ENCODE measurements at places on chromosomes 1 and 21.

- no peak overlapping the region for H3K27ac ChIP-seq
- H3K4me1 ChIP-seq, result no peaks in the 10 kb centered on the region
- H3K36me3 ChIP-seq, result no peaks in the 10 kb centered on the region
- no peak overlapping the region for H3K4me3 ChIP-seq
- H3K27me3 ChIP-seq, result peaks cover 9% of the 10 kb centered on the region
Measured at GRCh38 chr1:185869590-185869989, 135.4 kb downstream of the HMCN1 start.

GRCh38 chr1:235859789-235860188, 6.9 kb downstream of the LYST start:
- H3K27me3 ChIP-seq, result no peaks in the 10 kb centered on the region
- ATAC-seq, result no peak

DNA sequence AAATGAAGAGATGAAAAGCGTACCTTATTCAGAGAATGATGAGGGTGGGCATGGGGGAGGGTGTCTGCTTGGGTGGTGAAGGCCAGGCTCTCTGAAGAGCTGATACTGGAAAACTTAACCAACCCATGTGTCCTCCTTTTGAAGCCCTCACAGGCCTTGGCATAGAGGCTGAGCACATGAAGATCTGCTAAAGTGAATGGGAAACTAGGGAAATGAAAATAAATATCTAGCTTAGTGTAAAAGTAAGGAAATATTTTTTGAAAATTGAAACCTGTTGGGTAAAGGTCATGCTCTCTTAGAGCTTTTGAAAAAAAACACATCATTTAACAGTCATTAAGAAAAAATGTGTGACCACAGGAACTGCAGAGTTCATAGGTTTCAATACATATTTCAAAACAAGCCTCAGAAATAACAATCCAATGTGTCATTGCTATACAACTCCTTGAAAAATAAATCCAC, 40.5 kb upstream of the RALGPS2 start:
- no peaks in the 10 kb centered on the region for H3K36me3 ChIP-seq
- no peak overlapping the region for H3K4me3 ChIP-seq
- peak; percentile 84 for ATAC-seq
- H3K27me3 ChIP-seq, result no peaks in the 10 kb centered on the region
- peaks cover 59% of the 10 kb centered on the region for H3K4me1 ChIP-seq

- H3K4me3 ChIP-seq, result no peak overlapping the region
- H3K27ac ChIP-seq, result no peak overlapping the region
- H3K27me3 ChIP-seq, result no peaks in the 10 kb centered on the region
Measured at GRCh38 chr1:28437924-28438699, 67.7 kb upstream of the RCC1 start.

DNA sequence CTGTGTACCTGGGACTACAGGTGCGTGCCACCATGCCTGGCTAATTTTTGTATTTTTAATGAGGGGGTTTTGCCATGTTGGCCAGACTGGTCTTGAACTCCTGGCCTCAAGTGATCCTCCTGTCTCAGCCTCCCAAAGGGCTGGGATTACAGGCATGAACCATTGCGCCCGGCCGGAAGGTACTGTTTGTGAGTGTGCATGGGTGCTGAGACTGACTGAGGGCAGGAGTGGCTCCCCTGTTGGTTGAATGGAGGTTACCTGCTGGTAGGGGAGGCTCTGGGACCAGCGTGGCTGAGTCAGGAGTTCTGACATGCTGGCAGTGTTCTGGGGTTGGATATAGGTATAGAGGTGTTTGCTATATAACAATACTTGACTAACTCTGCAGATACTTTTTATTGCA, 10.4 kb downstream of the PRMT2 start:
- H3K27me3 ChIP-seq, result no peaks in the 10 kb centered on the region
- H3K36me3 ChIP-seq, result peaks cover 84% of the 10 kb centered on the region
- no peak overlapping the region for H3K27ac ChIP-seq
- ATAC-seq, result no peak

- peaks cover 62% of the 10 kb centered on the region for H3K36me3 ChIP-seq
- no peak for ATAC-seq
- no peak overlapping the region for H3K27ac ChIP-seq
- H3K4me1 ChIP-seq, result no peaks in the 10 kb centered on the region
Measured at GRCh38 chr1:35475356-35475755, 81.8 kb downstream of the KIAA0319L start.

DNA sequence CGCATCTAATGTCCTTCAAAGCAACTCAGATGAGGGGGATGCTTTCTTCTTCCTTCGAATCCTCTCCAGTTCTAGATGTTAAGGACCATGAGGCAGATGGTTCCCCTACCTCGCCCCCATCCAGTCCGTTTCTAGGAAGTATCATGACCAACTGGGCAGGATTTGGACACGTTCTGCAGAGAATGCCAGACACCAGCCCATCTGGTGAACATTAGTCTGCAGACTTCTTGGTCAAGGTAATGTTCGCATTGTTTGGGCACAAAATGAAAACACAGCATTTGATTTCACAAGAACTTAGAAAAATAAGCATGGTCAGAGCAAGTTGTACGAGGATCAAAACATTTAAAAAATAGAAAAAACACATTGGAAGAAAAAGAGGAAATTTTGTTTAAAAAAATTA, 25.4 kb upstream of the ADARB1 start:
- H3K4me1 ChIP-seq, result no peaks in the 10 kb centered on the region
- no peak for ATAC-seq
- H3K36me3 ChIP-seq, result peaks cover 6% of the 10 kb centered on the region
- H3K27me3 ChIP-seq, result peaks cover 89% of the 10 kb centered on the region
- H3K4me3 ChIP-seq, result no peak overlapping the region

DNA sequence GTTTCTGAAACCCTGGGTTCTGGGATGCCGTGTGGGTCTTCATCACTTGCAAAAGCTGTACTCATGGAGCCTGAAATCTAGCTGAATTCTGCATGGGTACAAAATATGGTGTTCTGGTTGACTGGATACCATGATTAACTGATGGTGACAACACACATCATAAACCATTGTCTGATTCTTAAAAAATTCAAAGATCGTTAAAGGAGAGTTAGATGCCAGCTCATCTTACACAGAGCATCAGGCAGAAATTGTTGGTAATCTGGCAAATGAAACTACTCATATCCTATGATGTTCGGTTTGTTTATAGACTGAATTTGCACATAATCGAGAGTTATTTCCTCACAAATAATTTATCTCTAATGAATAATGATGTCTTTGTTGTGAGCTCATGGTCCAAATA, 218.1 kb upstream of the PKN2 start:
- H3K4me3 ChIP-seq, result no peak overlapping the region
- no peaks in the 10 kb centered on the region for H3K4me1 ChIP-seq
- ATAC-seq, result no peak
- H3K36me3 ChIP-seq, result no peaks in the 10 kb centered on the region
- no peaks in the 10 kb centered on the region for H3K27me3 ChIP-seq

DNA sequence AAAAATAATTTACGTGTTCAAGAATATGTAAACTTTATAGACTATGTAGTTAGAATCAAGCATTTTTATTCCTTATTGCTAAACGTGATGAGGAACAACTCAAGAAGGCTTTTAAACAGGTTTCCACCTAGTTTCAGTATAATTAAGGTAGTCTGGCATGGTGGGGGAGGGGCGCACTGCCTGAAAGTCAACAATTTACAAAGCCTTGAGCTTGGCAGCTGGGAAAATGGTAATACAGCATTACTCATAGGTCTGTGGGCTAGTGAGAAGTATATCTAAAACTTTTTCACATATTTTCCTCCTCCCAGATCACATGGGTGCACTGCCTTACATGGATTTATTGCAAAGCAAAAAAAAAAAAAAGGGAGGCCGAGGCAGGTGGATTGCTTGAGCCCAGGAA, 75.2 kb downstream of the EVI5 start:
- no peak overlapping the region for H3K4me3 ChIP-seq
- ATAC-seq, result no peak
- H3K4me1 ChIP-seq, result peaks cover 25% of the 10 kb centered on the region
- no peaks in the 10 kb centered on the region for H3K27me3 ChIP-seq
- peaks cover 17% of the 10 kb centered on the region for H3K36me3 ChIP-seq
- no peak overlapping the region for H3K27ac ChIP-seq

DNA sequence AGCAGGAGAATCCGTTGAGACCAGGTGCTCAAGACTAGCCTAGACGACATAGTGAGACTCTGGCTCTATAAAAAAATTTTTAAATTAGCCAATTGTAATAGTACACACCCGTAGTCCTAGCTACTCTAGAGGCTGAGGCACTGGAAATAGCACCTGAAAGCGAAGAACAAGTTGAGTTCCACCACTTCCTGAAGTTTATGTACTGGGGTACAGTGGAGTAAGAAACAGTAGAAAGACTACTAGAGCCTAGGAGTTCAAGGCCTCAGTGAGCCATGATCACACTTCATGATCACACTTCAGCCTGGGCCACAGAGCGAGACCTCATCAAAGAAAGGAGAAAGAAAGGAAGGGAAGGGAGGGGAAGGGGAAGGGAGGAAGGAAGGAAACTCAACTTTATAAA, 19.8 kb downstream of the RSBN1 start:
- H3K4me1 ChIP-seq, result peaks cover 57% of the 10 kb centered on the region
- peaks cover 59% of the 10 kb centered on the region for H3K36me3 ChIP-seq
- H3K4me3 ChIP-seq, result no peak overlapping the region
- H3K27me3 ChIP-seq, result no peaks in the 10 kb centered on the region
- no peak for ATAC-seq

DNA sequence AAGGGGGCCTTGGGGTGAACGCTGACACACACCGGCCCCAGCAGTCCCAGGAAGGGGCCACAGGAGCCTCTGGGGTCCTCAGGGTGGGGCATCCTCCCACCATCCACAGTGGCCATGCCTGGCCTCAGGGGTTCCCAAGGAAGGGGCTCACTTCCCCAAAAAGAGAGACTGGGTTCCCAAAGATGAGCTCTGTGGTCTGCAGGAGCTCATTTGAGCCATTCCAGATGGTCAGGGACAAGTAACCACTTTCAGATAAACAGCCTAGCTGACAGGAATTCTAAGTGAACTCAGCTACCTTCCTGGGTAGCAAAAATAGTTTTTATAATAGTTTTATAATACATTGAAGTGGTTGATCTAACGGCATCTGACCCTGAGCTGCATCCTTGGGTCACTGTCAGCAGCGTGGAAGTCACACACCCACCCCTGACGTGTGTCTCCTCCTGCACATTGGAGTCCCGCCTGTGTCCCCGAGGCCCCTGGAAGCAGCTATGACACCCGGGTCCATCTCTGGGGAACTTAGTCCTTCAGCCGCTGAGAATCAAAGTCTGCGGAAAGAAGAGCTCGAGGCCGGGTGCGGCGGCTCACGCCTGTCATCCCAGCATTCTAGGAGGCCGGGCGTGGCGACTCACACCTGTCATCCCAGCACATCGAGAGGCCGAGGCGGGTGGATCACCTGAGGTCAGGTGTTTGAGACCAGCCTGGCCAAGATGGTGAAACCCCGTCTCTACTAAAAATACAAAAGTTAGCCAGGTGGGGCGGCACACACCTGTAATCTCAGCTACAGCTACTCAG, 5.7 kb upstream of the TMEM240 start:
- H3K27ac ChIP-seq, result no peak overlapping the region
- H3K4me1 ChIP-seq, result no peaks in the 10 kb centered on the region
- H3K27me3 ChIP-seq, result no peaks in the 10 kb centered on the region

GRCh38 chr1:218344814-218345672, at the start of gene TGFB2:
TSS of gene TGFB2 (plus strand) at chr1:218345336. CDS start at chr1:218346702, 1,366 bp downstream.
- no peaks in the 10 kb centered on the region for H3K36me3 ChIP-seq
- peaks cover 32% of the 10 kb centered on the region for H3K4me1 ChIP-seq
- H3K27ac ChIP-seq, result no peak within 1 kb of the TSS
- H3K4me3 ChIP-seq, result no peak within 1 kb of the TSS
- no peaks in the 10 kb centered on the region for H3K27me3 ChIP-seq

DNA sequence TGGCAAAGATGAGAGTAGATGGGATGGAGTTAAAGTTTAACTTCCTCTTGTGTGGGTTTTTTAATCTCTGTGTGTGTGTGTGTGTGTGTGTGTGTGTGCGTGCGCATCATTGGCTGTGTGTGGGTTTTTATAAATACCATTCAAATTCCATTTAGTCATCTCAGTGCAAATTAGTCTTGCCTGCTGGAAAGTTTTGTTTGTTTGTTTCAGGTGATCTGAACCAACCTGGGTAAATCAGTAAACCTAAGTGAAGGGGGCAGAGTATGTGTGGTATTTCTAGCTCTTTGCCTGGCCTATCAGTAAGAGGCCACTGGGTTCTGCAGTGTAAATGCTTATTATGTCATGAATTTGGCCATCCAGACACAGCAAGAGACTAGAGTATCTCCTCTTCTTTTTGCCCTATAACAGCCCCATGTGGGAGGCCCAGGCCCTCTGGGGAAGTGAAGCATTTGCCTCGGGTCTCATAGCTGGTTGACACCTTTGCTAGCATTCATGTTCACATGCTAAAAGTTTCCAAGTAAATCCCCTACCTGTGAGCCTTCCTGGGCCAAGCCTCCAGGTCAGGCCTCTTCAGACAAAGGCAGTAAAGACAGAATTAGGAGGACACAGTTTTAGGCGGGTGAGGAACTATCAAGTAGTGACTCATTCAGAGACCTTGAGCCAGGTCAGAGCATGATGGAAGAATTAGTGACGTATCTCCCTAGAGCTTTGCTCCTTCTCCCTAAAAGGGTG, 14.7 kb downstream of the INTS3 start:
- H3K4me3 ChIP-seq, result peak overlapping the region; percentile 72
- peak; percentile 88 for ATAC-seq
- peaks cover 38% of the 10 kb centered on the region for H3K4me1 ChIP-seq
- no peaks in the 10 kb centered on the region for H3K27me3 ChIP-seq

DNA sequence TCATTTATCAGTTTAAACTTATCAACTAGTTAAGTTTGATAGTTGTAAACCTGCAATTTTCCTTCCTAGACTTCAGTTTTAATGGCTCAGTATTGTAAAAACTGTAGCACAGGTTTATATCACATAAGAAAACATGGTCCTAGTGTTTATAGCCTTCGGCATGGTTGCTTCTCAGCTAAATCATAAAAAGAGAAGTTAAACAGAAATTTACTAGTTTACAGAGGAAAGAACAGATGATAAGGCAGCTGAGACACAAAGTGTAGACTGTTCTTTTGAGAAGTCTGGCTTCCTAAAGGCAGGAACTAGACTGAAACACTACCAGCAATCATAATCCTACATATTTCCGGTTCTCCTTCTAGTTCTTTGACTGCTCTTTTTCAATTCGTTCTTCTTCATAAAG, 39.8 kb downstream of the WNT2B start:
- ATAC-seq, result no peak
- H3K4me1 ChIP-seq, result no peaks in the 10 kb centered on the region
- H3K27me3 ChIP-seq, result no peaks in the 10 kb centered on the region
- peaks cover 6% of the 10 kb centered on the region for H3K36me3 ChIP-seq
